ENCODE measurements at places on chromosomes 2 and 18.

DNA sequence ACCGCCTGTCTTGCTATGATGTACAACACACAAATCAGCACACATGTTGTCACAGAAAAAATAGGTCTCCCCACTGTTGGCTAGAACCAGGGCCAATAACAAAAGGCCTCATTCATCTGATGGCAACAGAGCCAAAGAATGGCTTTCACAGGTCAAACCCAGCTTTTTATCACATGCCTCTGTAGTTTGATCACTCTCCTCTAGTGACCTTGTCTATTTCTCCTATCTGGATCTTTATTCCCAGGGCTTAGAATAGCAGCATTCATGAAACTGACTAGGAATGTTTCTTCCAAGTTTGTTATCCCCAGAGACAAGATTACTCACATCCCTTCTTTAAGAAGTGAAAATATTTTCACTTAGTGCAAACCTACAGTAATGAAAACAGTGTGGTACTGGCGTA is 285.8 kb upstream of the GYPC start:
- no peaks in the 10 kb centered on the region for H3K36me3 ChIP-seq
- no peak overlapping the region for H3K4me3 ChIP-seq
- no peak overlapping the region for H3K27ac ChIP-seq
- H3K27me3 ChIP-seq = no peaks in the 10 kb centered on the region
- H3K4me1 ChIP-seq = no peaks in the 10 kb centered on the region
- DNase-seq = no peak

DNA sequence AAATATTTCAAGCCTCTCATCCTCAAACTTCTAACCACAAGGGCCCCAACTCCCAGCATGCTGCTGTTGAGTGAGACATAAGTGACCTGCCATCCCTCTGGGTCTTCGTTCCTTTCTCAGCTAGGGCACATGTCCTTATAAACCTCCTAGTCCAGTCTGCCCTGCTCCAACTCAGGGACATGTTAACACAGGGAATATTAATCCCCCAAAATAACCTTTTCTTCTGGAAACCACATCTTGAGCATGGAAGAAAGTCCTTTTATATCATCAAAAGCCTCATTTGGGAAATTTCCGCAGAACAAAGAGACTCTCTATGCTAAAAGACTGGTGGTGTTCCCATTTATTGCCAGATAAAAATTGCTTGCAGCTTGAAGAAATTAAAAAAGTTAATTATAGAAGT is 14.4 kb downstream of the TNP1 start:
- DNase-seq = no peak
- no peaks in the 10 kb centered on the region for H3K27me3 ChIP-seq
- H3K4me1 ChIP-seq = peaks cover 10% of the 10 kb centered on the region
- no peak overlapping the region for H3K27ac ChIP-seq
- H3K4me3 ChIP-seq = no peak overlapping the region

- H3K4me1 ChIP-seq = peaks cover 20% of the 10 kb centered on the region
- H3K27ac ChIP-seq = no peak overlapping the region
- DNase-seq = no peak
- peaks cover 12% of the 10 kb centered on the region for H3K36me3 ChIP-seq
- no peak overlapping the region for H3K4me3 ChIP-seq
- peaks cover 26% of the 10 kb centered on the region for H3K27me3 ChIP-seq
These were observed 6.0 kb upstream of the OTX1 start for GRCh38 chr2:63044362-63045327.

GRCh38 chr2:112150851-112151250 is 12.7 kb downstream of the FBLN7 start:
- peaks cover 24% of the 10 kb centered on the region for H3K4me1 ChIP-seq
- no peaks in the 10 kb centered on the region for H3K27me3 ChIP-seq
- peak; percentile 28 for DNase-seq
- H3K36me3 ChIP-seq = no peaks in the 10 kb centered on the region

DNA sequence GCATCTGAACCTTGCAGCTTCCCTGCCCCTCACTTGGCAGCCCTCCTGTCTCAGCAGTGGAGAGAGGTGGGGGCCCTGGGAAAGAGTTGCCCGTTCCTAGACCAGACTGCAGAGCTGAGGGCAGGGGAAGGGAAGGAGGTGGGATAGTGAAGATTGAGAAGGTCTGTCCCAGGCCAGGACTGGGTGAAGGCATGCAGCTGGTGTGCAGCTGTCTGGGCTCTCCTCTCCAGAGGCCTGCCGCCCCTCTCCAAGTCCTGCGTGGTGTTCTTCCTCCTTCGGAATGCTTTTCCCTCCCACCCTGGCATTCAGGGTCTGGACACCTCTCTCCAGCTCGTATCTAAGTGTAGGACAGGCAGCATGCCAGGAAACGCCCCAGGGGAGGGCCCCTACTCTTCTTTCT is 323.5 kb downstream of the CELF4 start:
- no peaks in the 10 kb centered on the region for H3K27me3 ChIP-seq
- no peaks in the 10 kb centered on the region for H3K4me1 ChIP-seq
- H3K36me3 ChIP-seq = no peaks in the 10 kb centered on the region
- DNase-seq = peak; percentile 46
- no peak overlapping the region for H3K4me3 ChIP-seq
- H3K27ac ChIP-seq = no peak overlapping the region

DNA sequence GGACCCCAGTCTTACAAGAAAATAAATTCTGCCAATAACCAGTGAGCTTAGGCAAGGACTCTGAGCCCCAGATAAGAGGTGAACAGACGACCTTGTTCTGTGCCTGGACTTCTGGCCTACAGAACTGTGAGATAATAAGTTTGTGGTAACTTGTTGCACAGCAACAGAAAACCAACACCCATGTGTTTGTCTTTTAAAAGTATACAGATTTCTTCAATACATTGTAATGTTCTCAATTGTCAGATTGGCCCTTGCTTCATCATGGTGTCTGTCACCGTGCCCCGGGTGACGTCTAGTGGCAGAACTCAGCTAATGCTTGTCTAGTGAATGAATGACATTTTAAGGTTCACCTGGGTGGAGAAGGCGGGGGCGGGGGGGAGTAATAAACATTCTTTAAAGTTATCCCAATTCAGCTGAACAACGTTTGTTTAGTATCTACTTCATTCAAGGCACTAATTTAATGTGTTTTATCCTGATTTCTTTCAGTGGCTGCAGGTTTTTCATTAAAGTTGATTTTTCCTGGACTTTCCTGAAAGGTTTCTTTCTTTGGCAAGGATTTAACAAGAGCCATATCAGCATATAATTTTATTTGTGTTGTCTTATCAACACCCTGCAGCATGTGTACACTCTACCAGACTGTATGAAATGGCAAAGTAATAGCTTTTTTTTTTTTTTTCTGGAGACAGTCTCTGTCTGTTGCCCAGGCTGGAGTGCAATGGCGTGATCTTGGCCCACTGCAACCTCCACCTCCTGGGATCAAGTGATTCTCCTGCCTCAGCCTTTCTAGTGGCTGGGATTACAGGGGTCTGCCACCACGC is 123.8 kb upstream of the DLX2 start:
- H3K27ac ChIP-seq = no peak overlapping the region
- no peak overlapping the region for H3K4me3 ChIP-seq
- DNase-seq = no peak
- no peaks in the 10 kb centered on the region for H3K27me3 ChIP-seq
- no peaks in the 10 kb centered on the region for H3K36me3 ChIP-seq
- H3K4me1 ChIP-seq = no peaks in the 10 kb centered on the region

DNA sequence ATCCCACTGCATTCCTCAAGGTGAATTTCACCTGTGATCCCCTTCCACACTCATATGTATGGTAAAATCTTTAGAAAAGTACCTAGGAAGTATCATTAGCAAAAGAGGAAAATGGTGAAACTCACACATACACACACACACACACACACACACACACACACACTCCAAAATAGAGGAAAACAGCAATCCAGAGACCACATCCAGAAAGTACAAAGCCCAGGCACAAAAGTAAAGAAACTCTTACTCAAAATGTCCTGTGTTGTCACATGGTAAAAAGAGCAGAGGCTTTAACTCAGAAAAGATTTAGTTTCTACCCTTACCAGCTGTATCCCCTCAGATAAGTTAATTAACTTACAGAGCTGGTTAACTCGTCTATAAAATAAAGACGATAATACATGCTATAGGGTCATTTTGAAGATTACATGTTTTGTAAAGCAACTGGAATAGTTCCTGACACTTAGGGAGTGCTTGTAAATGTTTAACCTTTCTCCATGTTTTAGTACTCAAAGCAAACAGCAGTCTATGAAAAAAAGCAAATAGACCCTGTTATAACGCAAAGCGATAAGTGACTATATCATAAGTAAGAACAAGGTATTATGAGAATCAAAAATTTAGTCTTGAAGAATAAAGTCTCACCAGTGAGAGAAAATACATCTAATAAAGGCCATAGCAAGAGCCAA is 360.0 kb upstream of the LRATD1 start:
- no peak overlapping the region for H3K4me3 ChIP-seq
- DNase-seq = no peak
- H3K27ac ChIP-seq = no peak overlapping the region

- no peaks in the 10 kb centered on the region for H3K27me3 ChIP-seq
- no peak overlapping the region for H3K27ac ChIP-seq
- DNase-seq = no peak
- H3K4me1 ChIP-seq = no peaks in the 10 kb centered on the region
These were observed 174.0 kb upstream of the PIEZO2 start for GRCh38 chr18:11323359-11323819.

GRCh38 chr2:153601812-153602211 is 123.2 kb upstream of the RPRM start:
- no peaks in the 10 kb centered on the region for H3K27me3 ChIP-seq
- H3K4me3 ChIP-seq = no peak overlapping the region
- H3K36me3 ChIP-seq = no peaks in the 10 kb centered on the region
- H3K27ac ChIP-seq = no peak overlapping the region
- no peak for DNase-seq
- no peaks in the 10 kb centered on the region for H3K4me1 ChIP-seq

- DNase-seq = no peak
- no peak overlapping the region for H3K4me3 ChIP-seq
- H3K36me3 ChIP-seq = no peaks in the 10 kb centered on the region
- no peaks in the 10 kb centered on the region for H3K27me3 ChIP-seq
These were observed 238.6 kb downstream of the C1D start for GRCh38 chr2:67824186-67824585.

DNA sequence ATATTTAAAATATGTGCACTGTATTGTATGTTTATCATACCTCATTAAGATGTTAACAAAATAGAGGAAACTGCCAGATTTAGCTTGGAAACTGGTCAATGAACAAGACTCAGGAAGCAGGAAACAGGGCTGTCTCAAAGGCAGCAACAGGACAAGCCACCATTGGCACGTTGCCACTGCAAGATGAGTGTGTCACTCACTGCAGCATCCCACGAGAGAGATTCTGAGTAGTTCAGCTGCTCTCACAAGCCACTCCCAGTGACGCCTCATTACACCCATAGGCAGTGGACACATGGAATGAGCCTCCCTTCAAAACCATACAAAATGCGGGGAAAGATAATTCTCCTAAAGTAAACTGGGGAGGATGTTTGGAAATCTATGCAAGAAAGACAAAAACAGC is 181.9 kb upstream of the DLGAP1 start:
- H3K27me3 ChIP-seq = no peaks in the 10 kb centered on the region
- H3K4me1 ChIP-seq = no peaks in the 10 kb centered on the region
- no peaks in the 10 kb centered on the region for H3K36me3 ChIP-seq
- no peak for DNase-seq

DNA sequence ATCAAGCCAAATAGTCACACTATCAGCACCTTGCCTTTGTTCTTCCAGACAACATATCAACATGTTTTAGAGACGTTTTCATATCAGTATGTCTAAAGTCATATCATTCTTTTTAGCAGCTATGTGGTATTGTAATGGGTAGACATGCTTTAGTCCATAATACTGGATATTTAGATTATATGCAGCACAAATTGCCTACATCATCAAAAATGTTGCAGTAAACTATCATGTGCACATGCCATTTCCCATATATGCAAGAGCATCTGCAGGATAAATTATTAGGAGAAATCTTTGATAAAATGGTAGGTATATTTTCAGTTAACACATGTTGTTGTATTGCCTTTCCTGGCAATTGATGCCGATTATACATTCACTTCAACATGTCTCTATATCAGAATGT is 636.5 kb downstream of the XIRP2 start:
- H3K27me3 ChIP-seq = no peaks in the 10 kb centered on the region
- H3K4me3 ChIP-seq = no peak overlapping the region
- no peak overlapping the region for H3K27ac ChIP-seq

- no peaks in the 10 kb centered on the region for H3K27me3 ChIP-seq
- H3K4me3 ChIP-seq = no peak overlapping the region
- no peaks in the 10 kb centered on the region for H3K4me1 ChIP-seq
- H3K36me3 ChIP-seq = no peaks in the 10 kb centered on the region
- H3K27ac ChIP-seq = no peak overlapping the region
These were observed 519.4 kb downstream of the TDRD15 start for GRCh38 chr2:21643180-21643579.

DNA sequence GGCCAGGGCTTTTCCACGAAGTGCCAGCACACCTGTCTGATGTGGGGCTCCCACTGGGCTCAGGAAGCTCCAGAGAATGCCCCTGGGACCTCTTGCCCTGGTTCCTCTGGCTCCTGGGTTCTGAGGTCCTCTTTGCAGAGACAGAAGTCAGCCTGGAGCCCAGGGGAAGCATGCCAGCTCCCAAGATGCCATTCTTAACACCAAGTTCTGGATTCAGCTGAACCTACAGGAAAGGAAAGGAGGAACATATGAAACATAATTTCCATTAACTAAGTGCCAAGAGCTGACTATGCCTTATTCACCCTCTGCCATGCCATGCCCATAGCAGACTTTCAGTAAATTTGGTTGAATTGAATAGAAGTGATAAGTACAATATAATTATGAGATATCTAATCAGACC is 21.9 kb downstream of the FAM124B start:
- no peaks in the 10 kb centered on the region for H3K4me1 ChIP-seq
- H3K4me3 ChIP-seq = no peak overlapping the region
- no peaks in the 10 kb centered on the region for H3K36me3 ChIP-seq
- H3K27ac ChIP-seq = no peak overlapping the region

- H3K27ac ChIP-seq = no peak overlapping the region
- H3K36me3 ChIP-seq = no peaks in the 10 kb centered on the region
- peaks cover 41% of the 10 kb centered on the region for H3K4me1 ChIP-seq
- DNase-seq = no peak
These were observed 42.0 kb downstream of the PKP4 start for GRCh38 chr2:158498749-158499136.

- no peaks in the 10 kb centered on the region for H3K36me3 ChIP-seq
- no peak for DNase-seq
- H3K4me1 ChIP-seq = no peaks in the 10 kb centered on the region
- H3K27me3 ChIP-seq = no peaks in the 10 kb centered on the region
- no peak overlapping the region for H3K27ac ChIP-seq
These were observed 686.5 kb upstream of the CDH2 start for GRCh38 chr18:28863396-28863795.

DNA sequence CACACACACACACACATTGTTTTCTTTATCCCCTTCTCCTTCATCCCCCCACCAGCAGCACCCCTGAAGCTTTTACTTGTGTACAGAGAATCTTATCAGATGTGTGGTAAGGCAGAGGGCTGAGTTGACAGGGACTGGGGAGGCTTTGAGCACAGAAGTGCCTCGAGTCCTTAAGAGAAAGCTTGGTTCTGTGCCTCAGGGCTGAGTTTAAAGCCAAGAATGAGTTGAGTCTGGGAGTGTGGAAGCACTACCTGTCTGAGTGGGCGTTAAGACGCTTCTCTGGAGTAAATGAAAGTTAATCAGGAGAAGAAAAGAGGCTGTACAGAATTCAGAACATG is 2.7 kb downstream of the ID2 start:
- no peaks in the 10 kb centered on the region for H3K27me3 ChIP-seq
- peaks cover 29% of the 10 kb centered on the region for H3K4me1 ChIP-seq
- H3K27ac ChIP-seq = peak overlapping the region; percentile 82

Data from right atrium auricular region (tissue), 2 donors.